ENCODE measurements at places on chromosomes 16 and 17.
A peak's percentile ranks its signal among the peaks of the same experiment; 100 is the strongest.

DNA sequence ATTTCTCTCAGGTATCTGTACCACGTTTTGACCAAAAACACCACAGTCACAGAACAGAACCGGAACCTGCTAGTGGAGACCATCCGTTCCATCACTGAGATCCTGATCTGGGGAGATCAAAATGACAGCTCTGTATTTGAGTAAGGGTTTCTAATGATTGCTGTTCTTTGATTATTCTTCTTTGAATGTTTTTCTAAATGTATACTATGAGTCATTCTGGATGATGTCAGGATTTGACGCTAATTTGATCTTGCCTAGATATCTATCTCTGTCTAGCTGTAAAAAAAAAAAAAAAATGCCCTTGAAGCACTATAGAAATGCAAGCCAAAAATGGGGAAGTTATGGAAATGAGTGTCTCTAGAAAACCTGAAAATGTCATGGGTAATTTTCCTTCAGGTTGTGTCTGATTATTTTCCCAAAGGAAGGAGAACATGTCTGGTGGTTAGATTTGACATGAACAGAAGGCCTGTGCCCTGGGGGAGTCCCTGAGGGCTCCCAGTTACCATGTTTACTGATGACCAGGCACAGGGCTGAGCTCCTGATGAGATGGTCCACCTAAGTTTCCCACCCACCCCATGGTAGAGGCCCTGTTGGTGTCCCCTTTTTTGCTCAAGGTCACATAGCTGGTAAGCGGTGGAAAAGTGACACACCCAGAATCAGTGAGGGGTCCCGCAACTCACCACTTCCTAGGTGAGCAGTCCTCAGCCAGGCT is 13.6 kb downstream of the CLEC16A start:
- no peak for DNase-seq

GRCh38 chr16:57764341-57765159 is 29.0 kb downstream of the KATNB1 start:
- no peak for DNase-seq

GRCh38 chr16:11716336-11716735 is 26.3 kb downstream of the TXNDC11 start:
- DNase-seq = no peak

GRCh38 chr16:87133112-87133850 is 183.9 kb downstream of the C16orf95 start:
- DNase-seq = no peak

DNA sequence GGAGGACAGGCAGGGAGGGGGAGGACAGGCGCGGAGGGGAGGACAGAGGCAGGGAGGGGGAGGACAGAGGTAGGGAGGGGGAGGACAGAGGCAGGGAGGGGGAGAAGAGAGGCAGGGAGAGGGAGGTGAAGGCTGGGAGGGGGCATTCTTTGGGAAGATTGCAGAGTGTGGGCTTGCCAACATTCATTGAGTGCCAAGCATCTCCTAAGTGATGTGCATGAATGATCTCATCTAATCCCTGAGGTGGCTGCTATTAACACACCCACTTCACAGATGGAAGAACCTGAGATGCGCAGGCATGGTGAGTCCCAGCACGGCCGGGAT is 58.3 kb downstream of the NT5M start:
- no peak for DNase-seq

- DNase-seq = no peak
Observed at GRCh38 chr16:17917316-17918019, 419.1 kb downstream of the NPIPA8 start.

DNA sequence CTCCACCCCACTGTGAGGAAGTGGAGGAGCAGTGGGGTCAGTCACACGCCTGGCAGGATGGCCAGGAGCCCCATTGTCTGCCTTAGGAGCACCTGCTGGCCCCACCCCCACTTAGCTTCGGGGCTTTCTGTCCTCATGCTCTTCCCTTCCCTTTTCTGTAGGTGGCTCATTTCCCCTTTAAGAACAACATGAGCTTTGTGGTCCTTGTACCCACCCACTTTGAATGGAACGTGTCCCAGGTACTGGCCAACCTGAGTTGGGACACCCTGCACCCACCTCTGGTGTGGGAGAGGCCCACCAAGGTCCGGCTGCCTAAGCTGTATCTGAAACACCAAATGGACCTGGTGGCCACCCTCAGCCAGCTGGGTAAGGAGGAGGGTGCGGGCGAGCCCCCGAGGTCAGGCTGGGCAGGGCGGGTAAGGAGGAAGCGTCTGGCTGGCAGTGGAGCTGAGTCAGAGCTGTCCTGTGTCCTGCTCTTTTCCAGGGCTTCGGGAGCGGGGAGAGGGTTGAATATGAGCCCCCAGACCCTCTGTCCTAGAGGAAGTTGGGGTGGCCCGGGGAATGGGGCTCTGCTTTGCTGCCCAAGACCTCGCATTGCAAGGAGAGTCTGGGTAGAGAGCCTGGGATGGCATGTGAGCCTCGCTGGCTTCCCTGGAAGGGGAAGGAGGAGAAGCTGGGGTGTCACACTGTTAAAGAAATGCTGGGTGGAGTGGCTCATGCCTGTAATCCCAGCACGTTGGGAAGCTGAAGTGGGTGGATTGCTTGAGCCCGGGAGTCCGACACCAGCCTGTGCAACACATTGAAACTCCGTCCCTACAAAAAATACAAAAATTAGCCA is 9.2 kb upstream of the SERPINF1 start:
- DNase-seq = no peak

DNA sequence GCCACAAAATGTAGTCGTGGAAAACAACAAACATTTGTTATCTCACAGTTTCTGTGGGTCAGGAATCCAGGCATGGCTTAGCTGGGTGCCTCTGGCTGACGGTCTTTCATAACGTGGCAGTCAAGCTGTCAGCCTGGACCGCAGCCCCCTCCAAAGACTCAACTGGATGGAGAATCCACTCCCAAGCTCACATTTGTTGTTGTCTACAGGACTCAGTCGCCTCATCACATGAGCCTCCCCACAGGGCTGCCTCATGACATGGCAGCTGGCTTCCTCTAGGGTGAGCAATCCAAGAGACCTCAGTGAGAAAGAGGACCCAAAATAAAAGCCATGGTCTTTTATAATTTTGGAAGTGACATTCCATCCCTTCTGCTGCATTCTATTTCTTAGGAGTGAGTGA is 34.7 kb upstream of the AKAP1 start:
- no peak for DNase-seq

DNA sequence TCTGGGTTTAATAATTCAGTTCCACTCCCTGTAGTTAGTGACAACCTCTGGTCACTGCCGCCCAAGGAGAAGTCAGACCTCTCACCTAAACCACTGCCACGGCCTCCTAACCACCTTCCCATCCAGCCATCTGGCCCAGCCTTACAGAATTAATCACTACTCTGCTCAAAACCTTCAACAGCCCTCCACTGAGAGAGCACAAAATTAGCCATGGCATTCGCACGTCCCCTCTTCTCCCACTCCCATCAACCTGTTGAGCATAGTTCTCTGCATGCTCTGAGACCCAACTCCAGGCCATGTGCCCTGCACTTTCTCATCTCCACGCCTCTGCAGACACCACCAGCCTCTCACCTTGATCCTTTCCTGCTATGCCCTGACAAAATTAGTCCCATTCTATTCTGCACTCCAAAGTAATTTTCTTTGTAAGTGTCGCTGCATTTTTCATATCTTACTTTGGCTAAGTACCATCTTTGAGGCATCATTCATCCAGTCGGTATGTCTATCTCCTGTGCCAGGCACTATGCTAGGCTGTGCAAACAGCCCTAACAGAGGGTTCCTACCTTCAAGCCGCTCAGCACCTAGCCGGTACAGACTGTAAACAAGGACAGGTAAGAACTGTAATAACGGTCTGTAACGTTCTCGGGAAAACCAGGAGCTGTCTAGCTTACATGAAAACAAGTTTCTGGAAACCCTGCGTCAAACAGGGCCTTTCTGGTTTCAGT is 963 bp downstream of the COPRS start:
- no peak for DNase-seq

DNA sequence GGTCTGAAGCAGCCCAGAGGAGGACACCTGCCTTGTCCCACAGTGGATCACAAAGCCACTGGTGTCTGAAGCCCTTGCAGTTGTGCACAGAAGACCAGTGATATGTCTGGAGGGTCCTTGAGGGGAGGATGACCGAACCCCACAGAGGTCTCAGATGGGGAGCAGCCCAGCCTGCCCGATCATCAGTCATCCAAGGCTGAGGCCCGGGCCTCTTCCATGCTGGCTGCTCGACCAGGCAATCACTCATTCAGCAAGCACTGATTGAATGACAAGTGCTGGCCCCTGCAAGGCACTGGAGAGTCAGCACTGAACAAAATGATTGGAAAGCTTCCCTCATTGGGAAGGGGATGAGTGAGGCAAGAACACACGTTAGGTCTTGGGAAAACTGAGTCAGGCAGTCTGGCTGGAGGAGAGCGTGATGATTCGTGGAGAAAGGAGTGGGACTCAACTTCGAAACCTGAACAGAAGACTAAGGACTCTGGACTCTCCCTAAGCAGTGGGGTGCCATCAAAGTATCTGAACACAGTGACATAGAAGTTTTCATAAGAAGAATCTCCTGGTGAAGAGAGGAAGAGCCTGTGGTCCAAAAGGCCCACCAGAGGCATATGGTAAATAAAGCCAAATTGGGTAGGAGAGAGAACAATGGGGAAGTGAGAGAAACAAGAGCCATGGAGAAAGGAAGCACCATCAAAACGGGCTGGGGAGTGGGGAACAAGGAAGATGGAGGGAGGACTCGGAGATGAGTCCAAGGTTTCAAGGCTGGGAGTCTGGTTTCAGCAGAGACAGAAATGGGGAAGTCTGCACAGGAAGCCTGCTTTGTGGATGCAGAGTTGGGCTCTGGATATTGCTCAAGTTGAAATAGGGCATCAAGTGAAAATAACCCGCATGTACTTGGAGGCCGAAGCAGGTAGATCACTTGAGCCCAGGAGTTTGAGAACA is 10.2 kb downstream of the PIK3R5 start:
- no peak for DNase-seq

- DNase-seq = no peak
Observed at GRCh38 chr17:40253565-40253964, 34.1 kb upstream of the CDC6 start.

GRCh38 chr17:55421179-55421934 is at the start of gene MMD:
Gene MMD (minus strand): TSS chr17:55421835. CDS start chr17:55421695, 140 bp downstream.
- no peak for DNase-seq

GRCh38 chr16:86303787-86304678 is 206.3 kb upstream of the FOXF1 start:
- DNase-seq = no peak

- DNase-seq = peak; percentile 79
Observed at GRCh38 chr17:6712058-6712853, 913 bp downstream of the SLC13A5 start.

DNA sequence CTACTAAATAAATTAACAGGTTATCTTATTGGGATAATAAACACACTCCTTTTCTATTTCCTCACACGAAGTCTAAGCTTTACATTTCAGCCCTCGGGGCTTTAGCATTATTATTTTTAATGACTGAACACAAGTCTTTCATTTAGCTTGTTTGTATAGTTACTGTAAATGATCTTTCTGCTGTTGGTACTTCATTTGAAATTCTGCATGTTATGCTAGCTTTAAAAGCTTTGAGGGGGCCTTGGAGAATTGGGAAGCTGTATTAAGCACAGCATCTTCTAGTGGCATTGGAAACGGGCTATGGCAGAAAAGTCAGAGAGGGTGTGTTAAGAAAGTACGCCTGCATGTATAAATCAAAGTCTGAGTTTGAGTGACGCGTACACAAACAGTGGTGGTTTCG is 243.7 kb downstream of the FTO start:
- no peak for DNase-seq

GRCh38 chr16:66245868-66246267 is 120.6 kb upstream of the CDH5 start:
- no peak for DNase-seq

DNA sequence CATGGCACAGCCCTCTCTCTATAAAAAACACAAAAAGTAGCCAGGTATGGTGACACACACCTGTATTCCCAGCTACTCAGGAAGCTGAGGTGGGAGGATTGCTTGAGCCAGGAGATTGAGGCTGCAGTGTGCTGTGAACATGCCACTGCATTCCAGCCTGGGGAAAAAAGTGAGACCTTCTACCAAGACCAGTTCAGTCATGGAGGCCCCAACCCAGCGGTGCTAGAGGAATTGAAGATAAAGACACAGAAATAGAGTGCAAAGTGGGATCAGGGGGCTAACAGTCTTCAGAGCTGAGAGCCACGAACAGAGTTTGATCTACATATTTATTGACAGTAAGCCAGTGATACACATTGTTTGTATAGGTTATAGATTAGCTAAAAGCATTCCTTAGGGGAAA is 15.6 kb upstream of the CCL8 start:
- no peak for DNase-seq

DNA sequence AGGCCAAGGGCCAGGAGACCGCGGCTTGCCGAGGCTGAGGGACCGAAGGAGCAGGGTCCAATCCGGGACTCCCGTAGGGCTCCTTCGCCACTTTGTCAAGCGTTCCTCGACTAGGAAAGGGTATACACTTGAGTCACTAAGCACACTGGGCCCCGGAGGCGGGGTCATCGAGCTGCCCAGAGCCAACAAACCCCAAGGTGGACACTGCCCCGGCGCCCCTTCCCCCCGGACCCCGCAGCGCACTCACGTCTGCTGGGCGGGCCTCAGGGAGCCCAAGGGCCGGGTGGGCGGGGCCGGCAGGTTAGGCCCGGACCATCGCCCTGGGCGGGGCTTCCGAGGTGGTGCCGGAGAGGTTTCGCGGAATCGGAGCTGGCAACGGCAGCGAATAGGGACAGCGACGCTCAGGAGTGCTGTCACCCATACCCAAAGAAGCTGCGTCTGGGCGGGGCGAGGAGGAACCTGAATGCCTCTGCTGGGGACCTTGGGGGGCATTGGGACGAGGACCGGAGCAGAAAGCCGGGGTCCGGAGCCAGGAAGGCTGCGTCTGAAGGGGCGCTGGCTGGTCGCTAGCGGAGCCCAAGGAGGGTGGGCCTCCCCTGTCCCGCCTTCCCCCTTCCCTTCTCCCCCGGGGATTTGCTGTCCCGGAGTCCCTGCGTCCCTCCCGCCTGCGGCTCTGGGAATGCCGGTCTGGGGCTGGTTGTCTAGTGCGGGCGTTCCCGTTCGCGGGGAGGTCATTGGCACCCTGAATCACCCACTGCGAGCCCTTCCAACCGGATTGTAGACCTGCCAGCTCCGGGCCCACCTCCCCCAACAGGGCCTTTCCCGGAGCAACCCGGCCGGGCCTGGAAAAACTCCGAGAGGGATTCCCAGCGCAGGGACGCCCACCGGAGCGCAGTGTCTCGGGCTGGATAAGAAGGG is 118.2 kb upstream of the SMURF2 start:
- no peak for DNase-seq

DNA sequence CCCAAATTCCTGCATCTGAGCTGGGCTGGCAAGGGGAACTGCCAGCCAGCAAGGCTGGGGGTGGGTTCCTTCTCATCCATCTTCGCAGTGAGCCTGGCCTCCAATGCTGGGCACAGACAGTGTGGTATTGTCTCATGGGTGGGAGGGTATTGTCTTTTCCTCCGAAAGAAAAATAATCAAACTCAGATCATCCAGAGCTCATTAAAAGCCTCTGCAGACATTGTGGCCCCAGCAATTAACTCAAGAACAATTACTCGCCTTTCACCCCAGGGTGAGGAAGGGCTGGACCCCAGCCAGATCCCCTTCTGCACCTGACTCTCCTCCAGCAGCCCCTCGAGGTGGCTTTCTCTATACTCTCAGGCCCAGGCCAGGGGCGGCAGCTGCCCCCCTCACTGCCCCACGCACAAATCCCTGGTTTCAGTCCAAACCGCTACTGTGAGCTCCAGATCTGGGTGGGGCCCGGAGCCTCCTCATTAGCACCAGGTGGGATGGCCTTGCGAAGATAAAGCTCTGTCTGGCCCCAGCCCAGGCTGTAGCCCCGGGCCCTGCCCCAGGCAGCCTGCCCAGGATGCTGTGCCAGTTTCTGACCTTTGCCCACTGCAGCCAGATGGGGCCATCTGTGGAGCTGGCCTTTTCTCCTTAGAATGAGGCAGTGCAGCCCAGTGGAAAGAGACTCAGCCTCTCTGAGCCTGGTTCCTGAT is 2.3 kb upstream of the KRT15 start:
- no peak for DNase-seq
